ENCODE measurements at places on chromosomes 1 and 21.

GRCh38 chr1:44572572-44572879, 101.8 kb downstream of the TMEM53 start:
- no peak for DNase-seq

DNA sequence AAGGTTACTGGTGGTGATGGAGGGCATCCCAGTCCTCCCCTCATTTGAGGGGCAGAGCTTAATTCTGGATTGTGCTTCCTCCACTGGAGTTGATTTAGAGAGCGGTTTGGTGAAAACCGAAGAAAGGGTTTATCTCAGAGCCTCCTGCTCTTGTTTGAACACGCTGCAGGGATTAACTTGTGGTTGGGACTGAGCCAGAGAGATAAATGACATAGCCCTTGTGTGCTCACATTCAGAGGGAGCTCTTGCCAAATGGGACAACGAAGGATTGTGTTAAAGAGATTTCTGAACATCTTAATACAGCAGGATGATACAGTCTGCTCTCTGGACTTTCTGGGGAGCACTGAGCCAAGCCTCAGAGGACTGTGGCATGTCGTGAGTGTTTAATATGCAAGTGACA, 308.2 kb downstream of the DISC1 start:
- no peak for DNase-seq

- no peak for DNase-seq
Observed at GRCh38 chr21:33022489-33022827, 3.3 kb upstream of the OLIG2 start.

- no peak for DNase-seq
Observed at GRCh38 chr1:75908717-75909152, 23.5 kb downstream of the ASB17 start.

DNA sequence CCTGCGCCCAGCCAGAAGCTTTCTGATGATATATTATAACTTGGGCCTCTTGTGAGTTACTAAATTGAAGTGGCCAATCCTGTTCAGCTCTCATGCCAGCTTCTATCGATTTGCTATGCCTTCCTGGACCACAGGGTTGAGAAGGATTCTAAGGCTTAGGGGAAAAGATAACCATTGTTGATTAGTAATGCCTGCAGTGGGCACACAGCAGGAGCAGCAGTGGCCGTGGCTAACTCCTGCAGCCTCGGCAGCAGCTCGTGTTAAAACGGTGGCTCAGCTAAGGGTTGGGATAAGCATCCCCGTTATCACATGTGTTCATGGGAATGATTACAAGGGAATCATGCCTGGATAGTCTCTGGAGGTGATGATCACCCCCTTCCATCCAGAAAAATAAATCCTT, 20.5 kb upstream of the KCNE2 start:
- no peak for DNase-seq

- DNase-seq, result no peak
Observed at GRCh38 chr1:22108339-22109105, 34.4 kb downstream of the WNT4 start.

GRCh38 chr21:43935711-43936110, 70.7 kb downstream of the AGPAT3 start:
- peak; percentile 39 for DNase-seq

DNA sequence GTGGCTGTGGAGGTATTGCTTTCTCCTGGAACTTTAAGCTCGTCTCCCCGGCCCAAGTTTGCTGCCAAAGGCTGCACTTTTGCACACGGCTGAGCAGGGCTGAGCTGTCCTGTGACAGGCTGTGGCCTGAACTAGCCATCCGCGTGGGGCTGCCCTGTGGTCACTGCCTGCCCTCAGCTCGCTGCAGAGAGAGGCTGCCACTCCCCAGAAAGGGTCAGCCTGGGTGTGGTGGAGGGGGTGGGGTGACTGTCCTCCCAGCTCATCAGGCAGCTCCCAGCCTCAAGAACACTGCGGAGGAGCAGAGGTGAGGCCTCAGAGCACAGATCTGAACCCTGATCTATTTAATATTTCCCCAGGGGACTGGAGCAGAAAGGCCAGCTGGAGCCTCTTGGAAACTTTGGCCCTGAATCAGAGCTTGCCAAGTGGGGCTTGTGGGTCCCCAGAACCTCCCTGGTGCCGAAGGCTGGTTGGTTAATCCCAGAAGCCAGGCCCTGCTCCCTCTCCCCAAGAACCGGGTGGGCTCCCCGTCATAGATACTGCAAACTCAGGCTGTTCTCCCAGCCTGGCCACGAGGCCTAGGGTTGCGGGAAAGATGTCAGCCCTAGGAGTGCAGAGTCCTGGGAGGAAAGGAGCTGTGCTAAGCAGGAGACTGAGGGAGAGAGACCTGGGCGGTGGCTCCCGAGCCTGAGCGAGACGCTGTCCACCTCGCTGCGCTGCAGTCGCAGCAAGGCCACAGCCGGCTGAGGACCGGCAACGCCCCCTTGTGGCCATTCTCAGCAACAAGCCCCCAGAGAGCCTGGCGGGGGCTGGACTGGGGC, 125.1 kb upstream of the IPO9 start:
- DNase-seq, result peak; percentile 93

GRCh38 chr21:39150877-39151276, 32.4 kb downstream of the PSMG1 start:
- DNase-seq, result no peak

DNA sequence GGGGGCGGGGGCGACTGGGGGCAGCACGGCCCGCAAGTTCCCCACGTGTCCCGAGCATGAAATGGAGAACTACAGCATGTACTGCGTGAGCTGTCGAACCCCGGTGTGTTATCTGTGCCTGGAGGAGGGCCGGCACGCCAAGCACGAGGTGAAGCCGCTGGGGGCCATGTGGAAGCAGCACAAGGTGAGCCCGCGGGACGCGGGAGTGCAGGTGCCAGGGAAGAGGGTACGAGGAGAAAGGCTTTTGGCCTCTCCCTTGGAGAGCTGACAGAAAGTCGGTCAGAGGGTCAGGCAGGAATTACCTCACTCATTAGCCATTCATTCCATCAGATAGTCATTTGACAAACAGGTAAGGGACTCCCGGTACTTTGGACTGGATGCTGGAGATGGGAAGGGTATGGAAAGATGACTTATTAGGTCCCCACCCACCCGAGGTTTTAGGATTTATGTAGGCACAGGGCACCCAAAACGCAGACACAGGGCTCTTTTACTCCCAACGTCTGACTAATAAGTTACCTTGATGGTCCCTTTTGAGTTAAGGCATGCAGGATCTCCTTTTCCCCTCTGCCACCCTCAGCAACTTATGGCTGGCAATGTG, 2.1 kb downstream of the TRIM67 start:
- no peak for DNase-seq

DNA sequence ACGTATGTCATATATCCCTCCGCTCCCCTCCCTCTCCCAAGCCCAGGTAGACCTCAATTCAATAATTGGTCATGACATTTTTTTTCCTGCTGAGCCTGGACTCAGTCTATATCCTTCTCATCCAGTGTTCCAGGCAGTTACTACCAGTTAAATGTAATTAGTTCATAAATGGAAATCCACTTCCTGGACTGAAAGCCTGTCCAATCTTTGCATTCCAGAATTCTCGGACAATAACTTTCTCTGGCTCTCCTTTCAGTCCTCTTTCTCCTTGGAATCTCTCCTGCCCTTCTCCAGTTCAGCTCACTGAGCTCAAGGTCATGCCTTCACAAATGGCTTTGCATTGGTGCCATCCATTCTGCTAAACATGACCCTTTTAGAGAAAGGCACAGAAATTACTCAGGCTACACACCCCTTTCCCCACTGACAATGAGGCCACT, 34.8 kb downstream of the VWA5B1 start:
- DNase-seq, result no peak

- peak; percentile 27 for DNase-seq
Observed at GRCh38 chr1:116911188-116911553, 1.5 kb downstream of the PTGFRN start.

GRCh38 chr1:100720101-100720500, 559 bp downstream of the VCAM1 start:
- DNase-seq, result no peak

- no peak for DNase-seq
Observed at GRCh38 chr1:3497521-3497920, 43.1 kb downstream of the ARHGEF16 start.

DNA sequence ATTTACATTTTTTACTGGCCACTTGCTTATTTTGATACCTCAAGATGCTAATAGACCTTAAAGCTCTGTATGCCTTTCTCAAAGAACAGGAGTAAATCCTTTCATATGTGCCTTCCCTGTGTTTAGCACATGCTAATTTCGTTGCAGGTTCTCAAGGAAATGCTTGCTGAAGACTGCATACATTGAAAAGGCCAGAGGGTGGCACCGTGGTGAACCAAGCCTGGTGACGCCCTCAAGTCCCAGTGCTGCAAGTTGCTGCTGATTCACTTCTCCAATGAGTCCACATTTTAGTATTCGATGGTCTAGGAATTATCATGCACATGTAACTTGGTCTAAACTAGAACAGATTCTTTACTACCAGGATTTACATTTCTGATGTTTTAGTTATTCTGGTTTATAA, 94.1 kb downstream of the CLDN17 start:
- peak; percentile 22 for DNase-seq

DNA sequence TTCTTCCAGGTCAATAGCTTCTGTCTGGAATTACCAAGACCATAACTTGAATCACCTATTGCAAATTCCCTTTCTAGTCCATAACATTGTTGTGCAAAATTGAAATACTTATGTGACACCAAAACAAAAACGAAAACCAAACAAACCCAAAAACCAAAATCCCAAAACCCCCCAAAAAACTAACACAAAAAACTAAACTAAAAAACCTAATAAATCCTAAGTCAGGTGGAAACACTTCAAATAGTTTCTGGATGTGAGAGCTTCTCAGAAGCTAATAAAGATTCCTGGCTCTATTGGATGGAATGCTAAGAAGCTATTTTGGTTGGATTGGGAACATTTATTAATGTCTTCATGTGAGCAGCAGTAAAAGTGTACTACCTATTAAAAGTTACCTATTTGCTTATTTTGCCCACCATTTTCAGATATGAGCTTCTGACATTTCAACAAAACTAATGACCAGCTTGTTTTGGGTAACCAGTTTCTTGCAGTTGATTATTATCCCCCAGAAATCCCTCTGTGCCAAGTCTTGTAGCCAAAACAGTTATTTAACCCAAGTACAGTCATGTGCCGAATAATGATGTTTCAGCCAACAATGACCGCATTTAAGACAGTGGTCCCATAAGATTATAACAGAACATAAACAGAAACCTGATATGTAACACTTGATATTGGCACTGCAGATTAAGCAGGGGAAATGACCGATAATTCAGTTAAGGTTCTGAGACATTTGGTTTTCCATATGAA, 76.4 kb downstream of the LTN1 start:
- DNase-seq, result no peak

DNA sequence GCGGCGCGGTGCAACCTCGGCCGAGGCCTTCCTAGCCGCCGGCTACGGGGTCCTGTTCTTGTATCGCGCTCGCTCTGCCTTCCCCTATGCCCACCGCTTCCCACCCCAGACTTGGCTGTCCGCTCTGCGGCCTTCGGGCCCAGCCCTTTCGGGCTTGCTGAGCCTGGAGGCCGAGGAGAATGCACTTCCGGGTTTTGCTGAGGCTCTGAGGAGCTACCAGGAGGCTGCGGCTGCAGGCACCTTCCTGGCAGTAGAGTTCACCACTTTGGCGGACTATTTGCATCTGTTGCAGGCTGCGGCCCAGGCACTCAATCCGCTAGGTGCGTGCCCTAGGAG, 379 bp downstream of the PPCS start:
- DNase-seq, result peak; percentile 76

GRCh38 chr1:215055281-215055935, 27.1 kb upstream of the KCNK2 start:
- DNase-seq, result no peak

- no peak for DNase-seq
Observed at GRCh38 chr1:213519098-213519497, 468.1 kb downstream of the RPS6KC1 start.

- DNase-seq, result peak; percentile 26
Observed at GRCh38 chr1:17185485-17185860, 19.5 kb upstream of the PADI1 start.

GRCh38 chr1:68401506-68401905, 48.2 kb downstream of the RPE65 start:
- no peak for DNase-seq
